ENCODE measurements at places on chromosomes 16 and 17. TPM values are rescaled to one million over a fixed set of nuclear protein-coding genes. Genes with fewer than 3 reads are reported as not detected.
A peak's percentile ranks its signal among the peaks of the same experiment; 100 is the strongest.

DNA sequence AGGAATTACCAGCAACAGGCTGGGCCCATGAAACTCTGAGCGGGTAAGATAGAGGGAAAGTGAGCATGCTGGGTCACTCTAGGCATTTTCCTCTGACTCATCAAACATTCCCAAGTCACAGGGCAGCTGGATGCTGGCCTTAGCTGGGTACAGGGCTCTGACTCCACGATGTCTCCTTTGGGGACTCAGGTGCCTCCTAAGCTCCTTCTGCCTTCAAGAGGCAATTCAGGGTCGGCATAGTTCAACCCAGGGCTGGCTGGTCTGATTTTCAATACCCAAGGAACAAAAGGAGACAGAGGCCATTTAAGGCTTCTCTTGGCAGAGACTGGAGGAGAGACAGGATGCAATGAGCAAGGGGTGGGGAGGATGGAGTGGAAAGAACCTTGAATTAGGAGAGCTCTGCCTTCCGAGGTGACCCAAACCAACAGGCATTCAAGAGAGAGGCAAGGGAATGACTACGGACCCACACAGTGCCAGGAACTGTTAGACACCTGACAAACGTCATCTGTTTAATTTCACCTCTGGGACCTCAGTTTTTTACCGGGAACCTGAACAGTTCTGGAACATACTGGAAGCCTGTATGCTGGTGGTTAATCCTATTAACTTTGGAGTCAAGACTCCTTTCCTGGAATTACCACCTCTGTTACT, 910 bp downstream of the WBP2 start:
- peaks cover 1% of the 10 kb centered on the region for H3K36me3 ChIP-seq
- H3K27me3 ChIP-seq: no peaks in the 10 kb centered on the region
- peaks cover 6% of the 10 kb centered on the region for H3K4me1 ChIP-seq
- H3K4me3 ChIP-seq: peak overlapping the region; percentile 84
- DNase-seq: no peak

ATP1B2 gene
- 0.14 TPM for total RNA-seq

CD300LB gene
- not detected for total RNA-seq

DNA sequence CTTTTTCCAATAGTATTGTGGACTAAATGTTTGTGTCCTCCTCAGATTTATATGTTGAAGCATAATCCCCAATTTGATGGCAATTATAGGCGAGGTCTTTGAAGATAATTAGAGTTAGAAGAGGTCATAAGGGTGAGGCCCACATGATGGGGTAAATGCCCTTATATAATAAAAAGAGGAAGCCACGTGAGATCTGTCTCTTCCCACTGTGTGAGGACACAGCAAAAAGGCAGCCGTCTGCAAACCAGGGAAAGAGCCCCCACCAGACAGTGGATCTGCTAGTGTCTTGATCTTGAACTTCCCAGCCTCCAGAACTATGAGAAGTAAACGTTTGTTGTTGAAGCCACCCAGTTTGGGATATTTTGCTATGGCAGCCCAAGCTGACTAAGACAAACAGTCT, 76.0 kb downstream of the LYRM1 start:
- no peaks in the 10 kb centered on the region for H3K36me3 ChIP-seq
- no peaks in the 10 kb centered on the region for H3K27me3 ChIP-seq
- no peak overlapping the region for H3K4me3 ChIP-seq
- H3K27ac ChIP-seq: no peak overlapping the region
- no peak for DNase-seq

DNA sequence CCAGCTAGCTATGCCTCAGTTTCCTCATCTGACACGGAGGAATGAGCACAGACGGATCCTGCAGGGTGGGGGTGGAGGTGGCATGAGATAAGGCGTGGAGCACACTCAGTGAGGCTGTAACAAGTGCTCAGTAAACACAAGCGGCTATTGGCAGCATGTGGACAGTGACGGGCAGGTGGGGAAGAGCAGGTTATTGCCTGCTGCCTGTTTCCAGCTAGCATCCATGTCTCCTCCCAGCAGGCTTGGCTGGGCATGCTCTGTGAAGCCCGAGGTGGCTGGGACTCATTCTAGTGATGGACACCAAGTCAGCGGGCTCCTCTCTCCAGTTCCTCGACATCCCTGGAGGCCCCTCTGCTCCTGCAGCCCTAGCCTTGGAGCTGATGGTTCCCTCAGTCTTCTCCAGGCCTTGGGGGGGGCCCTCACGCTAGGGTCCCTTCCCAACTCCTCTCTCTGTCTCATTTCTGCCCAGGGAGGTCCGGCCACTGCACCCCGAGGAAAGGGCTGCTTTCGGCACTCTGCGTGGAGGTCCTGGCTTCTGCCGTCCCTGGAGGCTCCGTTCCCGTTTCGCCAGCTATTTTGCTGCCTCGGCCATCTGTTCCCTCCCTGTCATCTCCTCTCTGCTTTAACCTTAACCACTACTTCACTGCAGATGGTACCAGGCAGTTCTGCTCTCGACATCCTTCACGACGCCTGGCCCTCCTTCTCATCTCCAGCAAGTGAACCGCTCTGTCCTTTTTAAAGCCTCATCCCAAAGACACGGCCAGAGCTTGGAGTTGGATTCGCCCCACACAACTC, 6.2 kb downstream of the RTN4RL1 start:
- H3K36me3 ChIP-seq: no peaks in the 10 kb centered on the region
- H3K4me1 ChIP-seq: peaks cover 3% of the 10 kb centered on the region
- H3K27me3 ChIP-seq: peaks cover 2% of the 10 kb centered on the region
- no peak overlapping the region for H3K4me3 ChIP-seq

DNA sequence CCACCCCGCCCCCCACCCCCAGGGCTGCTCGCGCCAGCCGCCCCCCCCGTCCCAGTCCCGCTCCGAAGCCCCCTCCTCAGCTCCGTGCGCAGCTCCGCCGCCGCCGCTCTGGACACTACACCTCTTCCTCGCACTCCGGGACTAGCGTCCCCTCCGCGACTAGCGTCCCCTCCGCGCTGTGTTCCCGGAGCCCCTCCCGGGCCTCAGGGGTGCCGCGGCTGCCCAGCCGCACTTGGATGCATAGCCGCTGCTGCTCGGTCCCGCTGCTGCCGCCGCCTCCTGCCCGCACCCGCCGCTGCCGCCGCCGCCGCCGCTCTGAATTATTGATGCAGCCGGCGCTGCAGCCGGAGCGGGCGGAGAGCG, at the start of gene CBLN1:
Gene CBLN1 (minus strand): TSS at position 359 of the 363 bp plus-strand sequence. CDS start 373 bp downstream, outside the sequence.
- H3K36me3 ChIP-seq: no peaks in the 10 kb centered on the region
- no peak for DNase-seq
- H3K27me3 ChIP-seq: peaks cover 8% of the 10 kb centered on the region
- H3K27ac ChIP-seq: no peak within 1 kb of the TSS
- peak within 1 kb of the TSS; percentile 58 for H3K4me3 ChIP-seq

- H3K4me3 ChIP-seq: no peak overlapping the region
- no peak overlapping the region for H3K27ac ChIP-seq
- H3K27me3 ChIP-seq: no peaks in the 10 kb centered on the region
- H3K36me3 ChIP-seq: no peaks in the 10 kb centered on the region
- DNase-seq: no peak
Measured at GRCh38 chr17:20234276-20234675, 225.1 kb downstream of the SPECC1 start.

ZSCAN10 gene
- total RNA-seq: not detected

PRAC2 gene
- not detected for total RNA-seq

GRCh38 chr17:75476271-75476671, 19.8 kb downstream of the TMEM94 start:
- DNase-seq: no peak
- H3K27me3 ChIP-seq: no peaks in the 10 kb centered on the region
- no peak overlapping the region for H3K4me3 ChIP-seq
- H3K27ac ChIP-seq: peak overlapping the region; percentile 14
- H3K36me3 ChIP-seq: no peaks in the 10 kb centered on the region

DNA sequence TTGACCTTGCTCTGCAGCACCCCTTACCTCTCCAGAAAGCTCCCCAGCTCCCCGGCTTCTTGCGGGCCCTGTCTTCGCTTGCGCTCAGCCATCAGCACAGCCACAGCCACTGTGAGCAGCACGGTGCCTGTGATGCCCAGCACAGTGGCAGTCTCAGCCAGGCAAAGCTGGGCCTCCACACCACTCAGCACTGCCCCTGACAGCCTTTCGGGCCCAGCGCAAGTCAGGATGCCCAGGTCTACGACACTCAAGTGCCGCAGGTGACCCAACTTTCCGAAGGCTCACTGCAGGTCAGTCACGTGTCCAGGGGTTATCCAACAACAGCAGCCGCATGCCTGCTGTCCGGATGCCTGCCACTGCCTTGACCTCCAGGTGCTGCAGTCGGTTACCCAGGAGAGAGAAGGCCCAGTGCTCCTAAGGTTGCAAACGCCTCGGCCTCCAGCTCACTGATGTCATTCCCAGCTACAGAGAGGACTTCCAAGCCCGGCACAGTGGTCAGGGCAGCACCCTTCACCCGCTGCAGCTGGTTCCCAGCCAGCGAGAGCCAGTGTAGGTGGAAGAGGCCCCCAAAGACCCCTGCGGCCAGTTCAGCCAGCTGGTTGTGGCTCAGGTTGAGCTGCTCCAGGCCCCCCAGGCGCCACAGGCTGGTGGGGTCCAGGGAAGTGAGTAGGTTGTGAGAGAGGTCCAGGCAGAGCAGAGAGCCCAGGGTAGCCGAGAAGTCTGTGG, 8.9 kb upstream of the TMEM101 start:
- no peak overlapping the region for H3K27ac ChIP-seq
- H3K4me1 ChIP-seq: no peaks in the 10 kb centered on the region
- DNase-seq: no peak
- H3K27me3 ChIP-seq: no peaks in the 10 kb centered on the region

Data from Caco-2 (cell line).